ENCODE measurements at places on chromosomes 12 and 14. TPM values are rescaled to one million over a fixed set of nuclear protein-coding genes. Genes with fewer than 3 reads are reported as not detected.

Gene VRTN
- not detected for total RNA-seq

Gene GDF3
- total RNA-seq = not detected

Gene ZBTB42
- 0.45 TPM for total RNA-seq

Gene PTHLH
- not detected for total RNA-seq

Gene GABARAPL1
- 0.56 TPM for total RNA-seq

DNA sequence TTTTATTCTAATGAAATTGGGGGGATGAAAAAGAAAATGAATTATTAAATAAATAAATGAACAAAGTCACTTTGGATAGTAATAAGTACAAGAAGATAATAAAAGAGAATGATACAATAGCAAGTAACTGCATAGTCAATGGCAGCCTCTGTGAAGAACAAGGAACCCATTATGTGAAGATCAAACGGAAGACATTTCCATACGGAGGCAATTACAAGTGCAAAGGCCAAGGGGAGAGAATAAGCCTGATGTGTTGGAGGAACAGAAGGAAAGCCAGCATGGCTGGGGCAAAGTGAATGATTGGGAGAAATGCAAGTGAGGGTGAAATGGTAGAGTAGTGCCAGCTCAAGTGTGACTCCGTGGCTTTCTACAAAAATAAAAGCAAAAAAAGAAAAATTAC, 43.9 kb upstream of the CHPT1 start:
- no peak overlapping the region for H3K27ac ChIP-seq
- no peaks in the 10 kb centered on the region for H3K36me3 ChIP-seq
- no peak for DNase-seq
- H3K4me3 ChIP-seq = no peak overlapping the region
- no peaks in the 10 kb centered on the region for H3K4me1 ChIP-seq
- H3K27me3 ChIP-seq = no peaks in the 10 kb centered on the region

GRCh38 chr12:67367843-67368242, 98.7 kb downstream of the CAND1 start:
- no peak overlapping the region for H3K4me3 ChIP-seq
- no peaks in the 10 kb centered on the region for H3K36me3 ChIP-seq
- no peak for DNase-seq
- H3K27me3 ChIP-seq = no peaks in the 10 kb centered on the region

DNA sequence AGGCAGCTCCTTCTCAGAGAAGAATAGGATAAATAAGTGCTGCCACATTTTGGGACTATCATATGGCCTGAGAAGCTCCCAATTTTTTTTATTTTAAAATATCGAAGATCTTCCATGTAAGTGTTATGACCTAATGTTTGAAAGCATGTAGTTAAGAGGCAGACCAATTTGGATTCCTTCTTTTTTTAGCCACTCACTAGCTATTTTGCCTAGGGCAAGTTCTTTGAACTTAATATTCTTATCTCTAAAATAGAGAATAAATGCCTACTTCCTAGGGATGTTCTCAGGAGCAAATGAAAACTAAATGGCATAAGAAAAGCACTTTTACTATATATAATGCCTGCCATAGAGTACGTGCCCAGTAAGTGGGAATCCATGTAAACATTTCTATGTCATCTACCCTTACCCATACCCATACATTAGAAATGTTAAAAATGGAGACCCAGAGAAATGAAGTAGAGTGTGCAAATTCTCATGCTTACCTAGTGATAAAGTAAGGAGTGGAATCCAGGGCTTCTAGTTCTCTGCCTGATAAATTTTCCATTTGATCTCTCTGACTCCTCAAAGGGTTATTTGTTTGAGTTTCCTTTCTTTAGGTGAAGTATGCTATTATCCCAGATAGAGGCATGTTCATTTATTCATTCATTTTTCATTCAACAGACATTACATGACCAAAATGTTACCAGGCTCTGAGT, 148.3 kb downstream of the TGFB3 start:
- H3K36me3 ChIP-seq = peaks cover 6% of the 10 kb centered on the region
- H3K27me3 ChIP-seq = no peaks in the 10 kb centered on the region
- H3K4me1 ChIP-seq = no peaks in the 10 kb centered on the region
- no peak overlapping the region for H3K27ac ChIP-seq
- H3K4me3 ChIP-seq = no peak overlapping the region
- DNase-seq = no peak

- no peak overlapping the region for H3K4me3 ChIP-seq
- no peaks in the 10 kb centered on the region for H3K36me3 ChIP-seq
- H3K4me1 ChIP-seq = peaks cover 52% of the 10 kb centered on the region
- no peaks in the 10 kb centered on the region for H3K27me3 ChIP-seq
- no peak for DNase-seq
These were observed 156.0 kb downstream of the EGLN3 start for GRCh38 chr14:33794791-33795305.

- no peaks in the 10 kb centered on the region for H3K4me1 ChIP-seq
- no peak overlapping the region for H3K27ac ChIP-seq
- no peak for DNase-seq
- H3K4me3 ChIP-seq = no peak overlapping the region
- no peaks in the 10 kb centered on the region for H3K36me3 ChIP-seq
- H3K27me3 ChIP-seq = no peaks in the 10 kb centered on the region
These were observed 397.5 kb upstream of the NOVA1 start for GRCh38 chr14:26995301-26995700.

DNA sequence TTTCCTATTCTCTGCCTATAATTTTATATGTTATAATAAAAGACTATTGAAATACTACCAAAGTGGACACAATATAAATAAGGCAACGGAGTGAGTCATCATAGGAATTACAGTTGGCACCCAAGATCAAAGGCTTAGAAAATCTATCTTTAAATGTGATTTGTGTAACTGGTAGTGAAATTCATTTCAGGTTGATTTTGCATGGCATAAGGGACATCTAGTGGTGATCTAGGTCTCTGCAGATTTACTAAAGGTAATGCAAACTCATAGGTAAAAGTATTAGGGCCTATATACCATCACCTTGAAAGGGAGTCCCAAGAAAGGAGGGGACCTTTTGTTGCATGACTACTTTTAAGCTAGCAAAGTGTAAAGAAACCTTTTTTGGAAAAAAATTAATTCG, 527.2 kb downstream of the NRXN3 start:
- H3K4me1 ChIP-seq = no peaks in the 10 kb centered on the region
- no peak overlapping the region for H3K4me3 ChIP-seq
- H3K27me3 ChIP-seq = no peaks in the 10 kb centered on the region
- no peak overlapping the region for H3K27ac ChIP-seq
- no peaks in the 10 kb centered on the region for H3K36me3 ChIP-seq

GRCh38 chr14:34398024-34398423, 64.0 kb downstream of the SPTSSA start:
- no peak overlapping the region for H3K27ac ChIP-seq
- H3K4me3 ChIP-seq = no peak overlapping the region
- no peaks in the 10 kb centered on the region for H3K4me1 ChIP-seq
- H3K27me3 ChIP-seq = no peaks in the 10 kb centered on the region
- no peak for DNase-seq

DNA sequence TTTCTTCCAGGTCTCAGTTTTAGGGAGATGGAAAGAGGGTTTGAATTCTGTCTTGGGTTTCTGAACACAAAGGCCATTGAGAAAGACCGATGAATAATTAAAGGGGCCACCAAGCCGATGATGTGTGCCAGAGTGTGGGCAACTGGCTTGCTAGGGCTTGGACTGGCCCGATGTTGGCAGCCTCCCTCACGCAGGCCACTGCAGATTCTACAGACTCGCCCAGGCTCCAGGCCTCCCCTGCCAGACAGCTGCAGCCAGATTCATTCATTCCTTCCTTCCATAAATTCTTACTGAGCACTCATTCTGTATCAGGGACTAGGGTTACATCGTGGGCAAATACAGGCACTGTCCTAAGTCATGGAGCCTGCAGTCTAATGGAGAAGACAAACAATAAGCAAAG, 34.9 kb downstream of the ACTN1 start:
- no peaks in the 10 kb centered on the region for H3K36me3 ChIP-seq
- DNase-seq = no peak
- H3K4me1 ChIP-seq = no peaks in the 10 kb centered on the region
- no peak overlapping the region for H3K4me3 ChIP-seq
- no peaks in the 10 kb centered on the region for H3K27me3 ChIP-seq
- no peak overlapping the region for H3K27ac ChIP-seq

DNA sequence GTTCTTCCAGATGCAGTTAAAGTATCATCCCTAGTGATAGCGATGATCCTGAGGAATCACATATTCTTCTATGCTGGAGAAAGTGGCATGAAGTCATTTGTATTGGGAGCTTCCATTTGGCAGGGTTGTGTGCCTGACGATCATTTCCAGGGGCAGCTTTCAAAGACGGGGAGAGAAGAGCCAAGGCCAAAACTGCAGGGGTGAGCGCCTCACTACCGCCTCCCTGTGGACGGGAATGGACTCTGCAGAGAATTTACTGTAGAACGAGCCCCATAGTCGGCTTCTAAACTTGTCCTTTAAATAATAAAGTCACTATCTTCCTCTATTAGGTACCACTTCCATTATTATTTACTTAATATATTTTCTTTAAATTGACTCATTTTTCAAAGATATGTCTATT, 555.9 kb upstream of the TMEM132C start:
- DNase-seq = peak; percentile 60
- no peaks in the 10 kb centered on the region for H3K4me1 ChIP-seq
- no peak overlapping the region for H3K27ac ChIP-seq
- H3K27me3 ChIP-seq = no peaks in the 10 kb centered on the region

GRCh38 chr14:90803249-90803648, 13.0 kb downstream of the TTC7B start:
- H3K4me3 ChIP-seq = no peak overlapping the region
- H3K27ac ChIP-seq = no peak overlapping the region
- no peaks in the 10 kb centered on the region for H3K36me3 ChIP-seq
- no peaks in the 10 kb centered on the region for H3K27me3 ChIP-seq

DNA sequence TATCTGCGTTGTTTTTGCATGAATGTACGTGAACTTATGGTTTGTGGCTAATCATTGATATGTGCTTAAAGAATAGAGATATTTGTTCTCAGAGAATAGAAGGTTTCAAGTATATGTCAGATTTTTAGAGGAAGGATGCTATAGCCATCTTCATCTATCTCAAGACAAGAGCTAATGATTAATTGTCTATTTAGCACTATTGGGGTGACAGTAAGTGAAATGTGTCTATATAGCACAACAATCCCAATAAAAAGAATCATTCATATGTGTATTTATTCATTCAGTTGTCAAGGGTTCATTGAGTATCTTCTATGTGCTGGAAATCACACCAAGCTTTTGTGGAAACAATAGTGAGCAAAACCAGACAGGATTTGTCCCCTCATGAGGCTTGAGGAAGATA, 299.5 kb upstream of the NPAS3 start:
- no peak for DNase-seq
- 0 out of 2 replicates have a peak, but pooled peaks cover 2% of the 10 kb centered on the region for H3K27me3 ChIP-seq
- no peaks in the 10 kb centered on the region for H3K36me3 ChIP-seq
- peaks cover 3% of the 10 kb centered on the region for H3K4me1 ChIP-seq
- no peak overlapping the region for H3K27ac ChIP-seq
